Posterior vena cava (tissue), 2 donors: ENCODE measurements at places on chromosomes 2 and 18.

- DNase-seq: no peak
Observed at GRCh38 chr2:95165030-95165370, 609 bp upstream of the ZNF2 start.

- DNase-seq: no peak
Observed at GRCh38 chr2:217614498-217614897, 388.3 kb downstream of the TNS1 start.

- DNase-seq: no peak
Observed at GRCh38 chr18:63292831-63293683, 26.5 kb downstream of the BCL2 start.

GRCh38 chr18:50194631-50195532 lies at the start of gene MYO5B:
TSS of gene MYO5B (minus strand) at chr18:50195147. CDS start at chr18:50194793, 354 bp downstream.
- DNase-seq: no peak

DNA sequence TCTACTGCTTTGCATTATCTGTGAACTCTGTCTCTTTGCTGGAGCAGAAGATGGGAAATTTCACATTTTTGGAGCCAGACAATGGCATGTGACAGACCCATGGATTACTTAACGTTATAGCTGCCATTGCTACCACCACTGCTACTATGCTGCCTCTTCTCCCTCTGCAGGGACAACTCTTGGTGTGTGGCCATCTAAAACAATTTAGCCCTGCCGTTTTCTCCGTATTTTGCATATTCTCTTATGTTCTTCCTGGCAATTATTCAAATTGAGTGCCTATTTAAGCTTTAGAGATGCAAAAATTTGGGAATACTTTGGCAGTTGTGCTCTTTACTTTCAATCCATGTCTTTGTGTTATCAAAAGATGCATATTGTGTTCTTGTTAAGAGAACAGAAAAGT lies 386.8 kb downstream of the XIRP2 start:
- no peak for DNase-seq
